Lower lobe of right lung (tissue), 2 donors: ENCODE measurements at places on chromosomes 6 and 20. TPM values are rescaled to one million over a fixed set of nuclear protein-coding genes. Genes with fewer than 3 reads are reported as not detected.

SLC16A10 gene
- 11.9 TPM for total RNA-seq

ZKSCAN8 gene
- total RNA-seq = 20.6 TPM

PTPRA gene
- 63.3 TPM for total RNA-seq

DNA sequence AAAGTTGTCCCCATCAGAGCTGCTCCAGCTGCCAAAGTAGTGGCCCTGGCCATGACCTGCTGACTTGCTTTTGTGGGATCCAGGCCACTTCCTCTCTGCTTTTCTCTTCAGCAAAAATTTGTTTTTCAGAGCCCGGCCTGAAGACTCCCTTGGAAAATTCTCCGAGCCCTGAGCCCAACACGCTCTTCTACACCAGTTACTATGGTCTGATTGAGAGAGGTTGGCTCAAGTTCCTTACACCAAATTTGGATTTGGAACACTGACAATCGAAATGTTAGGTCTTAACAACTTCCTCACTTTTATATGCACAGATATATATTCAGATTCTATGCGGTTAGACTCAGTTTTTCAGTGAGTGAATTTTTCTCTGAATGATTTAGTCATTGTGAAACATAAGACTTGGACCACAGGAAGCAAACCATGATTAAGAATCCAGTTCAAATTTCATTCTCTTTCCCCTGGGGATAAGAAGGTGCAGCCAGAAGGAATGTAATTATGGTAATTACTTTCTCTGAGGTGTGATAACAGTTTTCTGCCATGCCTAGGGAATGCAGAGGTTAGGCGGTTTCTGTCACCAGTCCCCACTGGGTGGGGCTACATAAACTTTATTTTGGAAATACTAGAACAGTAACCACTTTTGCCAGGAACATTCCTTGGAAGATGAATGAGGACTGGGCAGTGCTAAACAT, 365.2 kb downstream of the SYNE1 start:
- peaks cover 23% of the 10 kb centered on the region for H3K4me1 ChIP-seq
- no peak for DNase-seq
- H3K27ac ChIP-seq = peak overlapping the region; percentile 47
- H3K36me3 ChIP-seq = peaks cover 91% of the 10 kb centered on the region

DNA sequence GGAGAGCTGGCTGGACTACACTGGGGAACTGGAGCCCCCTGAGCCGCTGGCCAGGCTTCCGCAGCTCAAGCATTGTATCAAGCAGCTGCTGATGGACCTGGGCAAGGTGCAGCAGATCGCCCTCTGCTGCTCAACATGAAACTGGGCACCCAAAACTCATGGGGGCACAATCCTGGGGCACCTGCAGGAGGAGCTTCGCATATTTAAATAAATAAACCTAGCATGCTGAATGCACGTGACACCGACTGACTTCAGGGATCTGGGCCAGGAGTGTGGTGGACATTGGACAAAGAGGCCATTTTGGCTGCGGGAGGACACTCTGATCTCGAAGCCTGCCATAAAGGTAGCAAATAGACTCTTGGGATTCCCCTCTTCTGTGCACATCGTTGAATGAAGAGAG, 6.8 kb downstream of the SCAND1 start:
- H3K4me3 ChIP-seq = no peak overlapping the region
- H3K27ac ChIP-seq = no peak overlapping the region
- H3K4me1 ChIP-seq = peaks cover 9% of the 10 kb centered on the region

DNA sequence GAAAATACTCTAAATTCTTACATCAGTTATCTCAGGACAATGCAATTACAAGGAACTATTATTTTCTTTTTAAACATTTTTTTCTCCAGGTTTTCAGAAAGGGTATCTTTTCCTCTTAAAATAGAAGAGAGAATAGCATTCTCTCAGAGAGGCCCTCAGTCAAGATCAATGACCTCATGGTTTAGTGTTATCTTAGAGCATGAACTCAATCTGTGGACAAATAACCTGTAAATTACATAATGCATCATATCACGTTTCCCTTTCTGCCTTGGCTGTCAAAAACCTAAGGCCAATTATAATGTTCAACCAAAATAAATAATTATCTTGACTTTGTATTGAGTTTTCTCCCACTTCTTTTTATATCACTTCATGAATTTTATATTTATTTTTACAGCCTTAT, 202.2 kb downstream of the SLC24A3 start:
- no peak overlapping the region for H3K4me3 ChIP-seq
- H3K27ac ChIP-seq = no peak overlapping the region
